Spleen (tissue), 13 donors: ENCODE measurements at places on chromosomes 7 and 10. TPM values are rescaled to one million over a fixed set of nuclear protein-coding genes. Genes with fewer than 3 reads are reported as not detected.

The NUTM2E gene
- polyA plus RNA-seq = 0.73 TPM

The C1GALT1 gene
- polyA plus RNA-seq = 6.9 TPM

The FEZF1 gene
- 0.04 TPM for polyA plus RNA-seq

The PON3 gene
- 0.42 TPM for polyA plus RNA-seq

The SPAG6 gene
- not detected for polyA plus RNA-seq

The OGDHL gene
- polyA plus RNA-seq = 0.20 TPM

The POLL gene
- 39.0 TPM for polyA plus RNA-seq

The OR6V1 gene
- polyA plus RNA-seq = not detected

The CDNF gene
- polyA plus RNA-seq = 0.67 TPM

The AKR1B15 gene
- polyA plus RNA-seq = not detected

The STAG3 gene
- polyA plus RNA-seq = 69.5 TPM

The MAT1A gene
- polyA plus RNA-seq = 0.05 TPM

The ANXA7 gene
- 57.3 TPM for polyA plus RNA-seq
